Activated T-cell treated with anti-CD3 and anti-CD28 coated beads for 48 hours (primary cell): ENCODE measurements at places on chromosomes 12 and 14.

DNA sequence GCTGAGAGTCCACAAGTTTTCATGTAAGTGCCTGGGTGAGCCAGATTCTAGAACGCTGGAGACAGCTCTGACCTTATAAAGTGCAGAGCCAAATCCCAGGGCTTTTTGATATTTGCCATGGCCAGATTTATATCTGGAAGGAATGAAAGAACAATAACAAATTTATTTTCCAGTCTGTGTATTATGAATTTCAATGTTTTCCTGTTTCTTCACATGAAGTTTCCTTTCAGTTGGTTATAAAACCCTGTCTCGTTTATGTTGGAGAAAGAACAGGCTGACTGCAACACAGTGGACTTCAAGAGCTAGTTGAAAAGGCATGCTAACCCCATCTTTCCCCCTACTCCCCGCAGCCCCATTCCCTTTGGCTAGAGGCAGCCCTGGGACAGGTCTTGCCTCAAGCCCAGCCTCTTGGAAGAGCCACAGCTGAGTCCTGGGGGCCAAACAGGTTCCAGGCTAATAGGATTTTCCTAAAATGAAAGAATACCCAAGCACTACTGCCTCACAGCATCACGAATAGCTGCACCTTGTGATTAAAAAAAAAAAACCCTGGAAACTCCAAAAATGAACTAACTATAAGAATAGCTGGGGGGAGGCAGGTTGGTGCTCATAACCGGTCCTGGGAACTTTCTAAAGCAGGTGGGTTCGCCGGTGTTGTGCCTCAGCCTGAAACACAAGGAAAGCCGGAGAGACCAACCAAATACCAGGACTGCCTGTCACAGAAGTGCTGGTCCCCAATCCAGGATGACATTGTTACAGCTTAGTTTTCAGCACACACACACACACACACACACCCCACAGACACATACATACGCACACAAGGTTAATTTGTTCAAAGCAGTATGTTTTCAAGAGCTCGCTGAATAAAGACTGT, 1.5 kb downstream of the FBLN5 start:
- DNase-seq, result no peak

DNA sequence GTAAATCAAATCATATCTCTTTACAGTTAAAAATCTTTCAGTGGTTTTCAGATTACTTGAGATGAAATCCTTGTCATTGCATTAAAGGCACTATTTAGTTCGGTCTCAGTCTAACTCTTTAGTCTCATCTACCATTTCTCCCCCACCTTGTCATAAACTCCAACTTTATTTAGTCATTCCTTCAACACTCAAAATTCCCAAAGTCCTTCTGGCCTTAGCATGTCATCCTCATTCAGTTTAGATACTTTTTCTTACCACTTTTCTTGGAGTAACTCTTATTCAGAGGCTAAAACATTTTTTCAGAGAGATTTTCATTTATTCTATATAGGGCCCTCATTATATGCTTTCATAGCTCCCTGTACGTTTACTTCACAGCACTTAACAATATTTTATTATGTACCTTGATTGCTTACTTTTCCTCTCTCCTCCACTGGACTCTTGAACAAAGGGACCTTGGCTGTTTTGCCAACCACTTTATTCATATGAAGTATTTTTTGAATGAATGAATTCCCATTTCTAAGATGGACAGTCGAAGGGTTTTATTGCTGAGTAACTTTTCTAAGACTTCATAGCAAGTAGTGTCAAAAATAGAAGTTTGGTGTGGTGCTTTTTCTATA, 12.8 kb downstream of the USP15 start:
- DNase-seq, result no peak

DNA sequence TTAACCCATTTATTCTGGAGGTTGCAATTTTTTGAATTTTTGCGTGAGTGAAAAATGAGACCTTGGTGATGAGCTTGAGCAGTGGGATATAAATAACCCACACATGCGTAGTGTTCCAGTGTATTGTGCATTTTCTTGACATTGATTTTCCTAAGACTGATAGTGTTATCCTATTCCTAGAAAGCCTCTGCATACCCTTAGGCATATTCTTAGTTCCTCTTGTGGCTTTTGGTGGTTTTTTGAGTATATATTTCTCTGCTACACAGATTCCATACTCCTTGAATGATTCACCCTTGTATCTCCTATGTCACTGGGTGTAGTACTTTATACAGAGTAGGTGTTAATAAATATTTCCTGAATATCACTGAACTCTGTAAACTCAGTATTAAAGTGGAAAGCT, 363.4 kb upstream of the PDE3A start:
- no peak for DNase-seq

GRCh38 chr12:78324234-78324633, 493.5 kb downstream of the NAV3 start:
- DNase-seq, result no peak

- peak; percentile 56 for DNase-seq
Observed at GRCh38 chr12:49088150-49088931, 6.3 kb downstream of the DHH start.

GRCh38 chr14:44756554-44756953, 205.2 kb downstream of the KLHL28 start:
- DNase-seq, result no peak

- DNase-seq, result no peak
Observed at GRCh38 chr14:95486875-95487668, 29.4 kb downstream of the SYNE3 start.

DNA sequence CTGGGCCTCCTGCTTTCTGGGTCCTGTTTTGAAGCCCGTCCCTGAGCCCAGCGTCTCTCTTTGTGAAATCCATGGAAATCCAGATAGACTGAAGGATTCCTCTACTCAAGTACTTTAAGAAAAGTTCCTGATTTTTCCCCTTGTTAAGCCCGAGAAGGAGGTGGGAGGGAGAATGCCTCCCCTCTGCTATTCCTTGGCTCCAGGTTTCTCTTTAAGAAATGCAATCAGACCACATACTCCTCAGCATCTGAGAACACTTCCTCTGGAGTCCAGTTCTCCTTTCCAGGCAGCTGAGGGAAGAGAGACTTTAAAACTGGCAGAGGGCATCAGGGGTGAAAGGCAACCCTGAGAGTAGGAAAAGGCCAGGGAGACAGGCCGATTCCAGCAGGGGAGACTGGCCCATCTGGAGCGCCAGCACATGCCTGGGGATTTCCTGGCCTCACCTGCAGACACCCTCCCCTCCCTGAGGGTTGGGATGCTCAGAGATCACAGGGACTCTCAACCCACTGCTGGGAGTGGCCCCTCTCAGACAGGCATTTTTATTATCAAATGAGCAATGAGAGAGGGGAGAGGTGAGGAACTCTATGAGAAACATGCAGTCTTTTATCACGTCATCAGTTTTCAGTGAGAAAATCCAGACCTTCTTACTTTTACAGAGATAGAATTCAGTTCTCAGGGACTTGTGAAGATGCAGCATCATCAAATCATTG, 2.0 kb upstream of the EMP1 start:
- no peak for DNase-seq

DNA sequence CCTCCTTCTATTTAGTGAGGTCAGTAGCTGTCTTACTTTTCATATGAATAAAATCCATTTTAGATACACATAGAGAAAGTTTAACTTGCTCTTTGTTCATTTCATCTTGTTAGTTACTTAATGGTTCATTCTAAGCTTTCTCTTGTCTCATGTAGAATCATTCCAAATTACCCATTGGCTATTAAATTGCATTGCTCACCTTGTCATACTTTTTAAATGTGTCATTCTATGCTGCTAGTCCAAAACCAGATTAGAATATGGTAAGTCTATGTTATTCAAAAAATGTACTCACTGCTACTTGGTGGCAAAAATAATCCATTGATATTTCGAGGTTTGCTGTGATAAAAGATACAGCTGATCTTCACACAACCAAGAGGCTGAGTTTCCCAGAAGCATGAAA, 3.0 kb downstream of the C12orf50 start:
- no peak for DNase-seq

- DNase-seq, result no peak
Observed at GRCh38 chr12:51218607-51219161, 822 bp upstream of the POU6F1 start.

DNA sequence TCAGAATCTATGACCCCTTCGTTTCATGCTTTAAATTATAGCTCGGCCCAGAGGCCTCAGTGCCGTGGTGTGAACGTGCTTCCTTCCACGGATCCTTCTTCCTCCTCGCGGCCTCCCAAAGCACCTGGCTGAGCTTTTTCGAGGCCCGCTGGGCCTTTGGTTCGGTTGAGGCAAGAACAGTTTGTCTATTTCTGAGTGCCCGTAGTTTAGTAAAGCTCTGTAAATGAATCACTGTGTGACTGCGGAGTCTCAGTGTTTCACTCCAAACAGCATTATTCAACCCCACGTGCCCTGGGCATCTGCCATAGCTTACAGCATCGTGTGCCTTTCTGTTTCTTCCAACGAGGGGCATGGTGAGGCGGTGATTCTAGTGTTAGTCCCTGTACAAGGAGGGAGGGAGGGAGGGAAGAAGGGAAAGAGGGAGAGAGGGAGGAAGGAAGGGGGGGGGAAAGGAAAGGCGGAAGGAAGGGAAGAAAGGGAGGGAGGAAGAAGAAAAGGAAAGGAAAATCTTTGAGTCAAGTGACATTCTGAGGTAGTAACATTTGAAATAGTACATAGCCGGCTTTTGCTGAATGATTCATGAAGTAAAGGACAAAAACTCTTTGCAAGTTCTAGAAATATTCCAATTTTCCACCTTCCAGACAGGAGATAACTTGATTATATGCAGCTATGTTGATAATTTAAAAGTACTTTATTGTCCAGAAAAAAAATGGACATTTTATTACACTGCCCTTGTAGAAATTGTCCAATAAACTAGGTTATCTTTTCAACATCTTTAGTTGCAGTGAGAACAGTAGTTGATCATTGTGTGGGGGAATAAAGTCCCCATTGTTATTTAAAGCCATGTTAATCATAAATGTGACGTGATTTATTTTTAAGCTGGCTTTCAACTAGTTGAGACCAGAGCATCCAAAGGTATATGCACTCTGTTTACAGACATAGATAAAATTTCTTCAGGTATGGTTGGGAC, 1.2 kb upstream of the TRIM9 start:
- DNase-seq, result peak; percentile 6

DNA sequence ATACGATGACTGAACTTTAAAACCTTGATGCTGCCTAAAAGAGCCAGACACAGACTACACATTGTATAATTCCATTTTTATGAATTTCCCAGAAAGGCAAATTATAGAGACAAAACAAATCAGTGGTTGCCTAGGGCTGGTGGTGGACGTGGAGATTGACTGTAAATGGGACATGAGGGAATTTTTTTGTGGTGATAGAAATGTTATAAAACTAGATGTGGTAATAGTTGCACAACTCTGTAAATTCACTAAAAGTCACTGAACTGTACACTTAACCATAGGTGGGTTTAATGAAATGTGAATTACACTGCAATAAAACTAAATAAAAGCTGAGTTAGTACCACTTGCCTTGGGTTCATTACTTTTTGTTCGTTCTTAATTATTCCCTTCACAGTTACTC, 72.1 kb downstream of the PLEKHA5 start:
- DNase-seq, result no peak
